ENCODE measurements at places on chromosomes 3 and 15. TPM values are rescaled to one million over a fixed set of nuclear protein-coding genes. Genes with fewer than 3 reads are reported as not detected.

Gene TMEM212
- polyA plus RNA-seq = not detected

Gene TEX55
- not detected for polyA plus RNA-seq

Gene PIF1
- polyA plus RNA-seq = 5.0 TPM

Gene CDHR4
- 0.04 TPM for polyA plus RNA-seq

Gene CDC25A
- polyA plus RNA-seq = 1.8 TPM

Gene HHATL
- 0.12 TPM for polyA plus RNA-seq

Gene KY
- polyA plus RNA-seq = 0.08 TPM

Gene TRIM42
- not detected for polyA plus RNA-seq

Gene PLA1A
- 1.1 TPM for polyA plus RNA-seq

Gene ATXN7
- polyA plus RNA-seq = 5.9 TPM

Gene TYRO3
- 24.2 TPM for polyA plus RNA-seq

Gene SLC27A2
- 2.0 TPM for polyA plus RNA-seq

Gene CHRM5
- polyA plus RNA-seq = not detected

Gene COL8A1
- polyA plus RNA-seq = 0.84 TPM

Gene CORO2B
- polyA plus RNA-seq = 0.24 TPM

Gene FBXL22
- polyA plus RNA-seq = 2.8 TPM

Gene LRRC2
- 0.13 TPM for polyA plus RNA-seq

Gene RPSA
- polyA plus RNA-seq = 1,509 TPM

Gene IL17RD
- polyA plus RNA-seq = 0.31 TPM

Gene RTF1
- 12.2 TPM for polyA plus RNA-seq

Gene STOML1
- polyA plus RNA-seq = 9.5 TPM

Gene CLRN1
- not detected for polyA plus RNA-seq

Gene RTP1
- polyA plus RNA-seq = not detected

Gene ANKRD34C
- not detected for polyA plus RNA-seq

Gene RYR3
- 1.0 TPM for polyA plus RNA-seq

Gene P2RY13
- 0.24 TPM for polyA plus RNA-seq

Gene CCDC39
- not detected for polyA plus RNA-seq

Gene ATOSA
- polyA plus RNA-seq = 104 TPM

Gene XCR1
- 0.34 TPM for polyA plus RNA-seq

Gene RBPMS2
- 5.2 TPM for polyA plus RNA-seq

Gene GOLGA6L9
- 48.5 TPM for polyA plus RNA-seq

Gene GHSR
- not detected for polyA plus RNA-seq

Gene ALS2CL
- polyA plus RNA-seq = 95.0 TPM

Gene CLDN16
- 0.12 TPM for polyA plus RNA-seq

Gene ATP13A5
- polyA plus RNA-seq = 0.26 TPM

Gene GCSAM
- 0.90 TPM for polyA plus RNA-seq

Gene EXD1
- not detected for polyA plus RNA-seq

Gene TMEM41A
- 19.1 TPM for polyA plus RNA-seq

Gene KCNMB3
- 0.74 TPM for polyA plus RNA-seq

Gene PLIN1
- polyA plus RNA-seq = 1.3 TPM

Gene MGLL
- 78.0 TPM for polyA plus RNA-seq

Gene MORC1
- not detected for polyA plus RNA-seq

Gene RHCG
- 3,991 TPM for polyA plus RNA-seq

Gene RAB43
- polyA plus RNA-seq = 3.6 TPM

Gene GALNT15
- polyA plus RNA-seq = 7.9 TPM

Gene CHRNA5
- 1.5 TPM for polyA plus RNA-seq

Gene ZPLD1
- polyA plus RNA-seq = not detected

Gene SLC12A1
- polyA plus RNA-seq = not detected

Gene ITGA11
- 0.45 TPM for polyA plus RNA-seq

Gene FAM107A
- polyA plus RNA-seq = 6.3 TPM

Gene FRMD5
- 0.04 TPM for polyA plus RNA-seq

Gene FAM81A
- 0.38 TPM for polyA plus RNA-seq

Gene GPR156
- 0.07 TPM for polyA plus RNA-seq

Gene PPP2R3A
- 2.1 TPM for polyA plus RNA-seq

Gene FANCD2OS
- polyA plus RNA-seq = 0.22 TPM

Gene SAMD7
- polyA plus RNA-seq = not detected

Data from esophagus (tissue), 2 donors.